Smooth muscle cell of the coronary artery (primary cell): ENCODE measurements at places on chromosomes 11 and 22. TPM values are rescaled to one million over a fixed set of nuclear protein-coding genes. Genes with fewer than 3 reads are reported as not detected.

CCDC157 gene
- total RNA-seq, result 0.59 and 1.6 TPM in 2 replicates

PPFIBP2 gene
- 35.0 and 37.8 TPM in 2 replicates for total RNA-seq

PRDM10 gene
- total RNA-seq, result 2.7 and 3.5 TPM in 2 replicates

DYNC2H1 gene
- total RNA-seq, result 14.4 and 48.3 TPM in 2 replicates

DEUP1 gene
- total RNA-seq, result not detected in 2 replicates

SLC22A12 gene
- not detected in 2 replicates for total RNA-seq

ART5 gene
- 1.1 TPM in 1 of 2 replicates, not detected in the other for total RNA-seq

VEGFB gene
- total RNA-seq, result 20.7 and 23.5 TPM in 2 replicates
